ENCODE measurements at places on chromosomes 11 and 22.

DNA sequence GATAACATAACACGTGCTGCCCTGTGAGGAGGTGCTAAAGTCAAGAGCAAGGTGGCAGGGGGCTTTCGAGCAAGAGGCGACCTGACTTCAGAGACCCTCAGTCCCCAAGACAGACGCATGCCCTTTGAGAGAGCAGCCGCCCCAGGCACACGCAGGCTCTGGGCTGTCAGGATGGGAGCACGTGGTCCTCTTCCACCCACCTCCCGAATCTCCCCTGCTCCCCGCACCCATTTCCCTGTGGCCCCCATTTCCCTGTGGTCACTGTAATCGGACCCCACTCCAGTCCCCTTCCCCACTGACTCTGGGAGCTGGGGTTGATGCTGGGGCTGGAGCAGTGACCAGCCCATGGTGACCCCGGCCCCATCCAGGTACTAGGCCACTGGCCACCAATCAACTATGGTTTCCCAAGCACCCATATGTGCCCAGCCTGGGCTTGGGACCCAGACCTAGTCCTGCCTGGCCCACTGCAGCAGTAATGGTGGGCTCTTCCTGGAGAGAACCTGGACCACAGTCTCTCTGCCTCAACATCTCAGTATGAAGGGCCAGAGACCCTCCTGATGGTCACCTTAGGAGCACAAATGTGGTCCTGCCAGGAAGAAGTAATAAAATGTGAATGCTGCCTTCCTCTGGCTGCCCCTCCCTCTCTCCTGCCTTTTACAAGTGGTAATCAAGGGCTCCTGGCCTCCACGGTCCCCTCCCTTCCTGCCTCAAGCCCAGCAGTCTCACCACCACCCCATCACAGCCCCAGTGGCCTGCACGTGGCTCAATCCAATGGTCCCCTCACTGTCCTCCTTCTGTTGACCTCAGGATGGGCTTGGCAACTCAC lies 39.0 kb downstream of the IGLL5 start:
- DNase-seq, result no peak

DNA sequence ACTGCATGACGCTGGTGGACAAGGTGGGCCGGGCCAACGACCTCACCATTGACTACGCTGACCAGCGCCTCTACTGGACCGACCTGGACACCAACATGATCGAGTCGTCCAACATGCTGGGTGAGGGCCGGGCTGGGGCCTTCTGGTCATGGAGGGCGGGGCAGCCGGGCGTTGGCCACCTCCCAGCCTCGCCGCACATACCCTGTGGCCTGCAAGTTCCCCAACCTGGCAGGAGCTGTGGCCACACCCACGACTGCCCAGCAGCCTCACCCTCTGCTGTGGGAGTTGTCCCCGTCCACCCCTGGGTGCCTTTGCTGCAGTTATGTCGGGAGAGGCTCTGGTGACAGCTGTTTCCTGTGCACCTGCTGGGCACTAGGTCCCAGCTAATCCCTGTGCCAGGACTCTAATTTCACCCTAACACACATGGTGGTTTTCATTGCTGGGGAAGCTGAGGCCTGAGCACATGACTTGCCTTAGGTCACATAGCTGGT lies 49.0 kb upstream of the PPP6R3 start:
- no peak for DNase-seq

GRCh38 chr11:108818971-108819370 lies 154.1 kb downstream of the DDX10 start:
- DNase-seq, result no peak

DNA sequence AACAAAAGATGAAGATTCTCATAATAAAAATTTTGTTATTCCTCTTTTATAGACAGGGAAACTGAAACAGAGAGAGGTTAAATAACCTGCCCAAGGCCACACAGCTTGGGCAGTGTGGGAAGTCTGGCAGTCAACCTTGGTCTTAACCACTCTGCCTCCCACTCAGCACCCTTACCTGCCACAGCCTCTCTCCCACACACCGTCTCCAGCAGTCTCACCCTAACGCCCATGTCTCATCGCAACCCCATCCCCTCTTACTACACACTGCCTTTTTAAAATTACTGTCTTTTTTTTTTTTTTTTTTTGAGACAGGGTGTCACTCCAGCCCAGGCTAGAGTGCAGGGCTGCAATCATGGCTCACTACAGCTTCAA lies 25.0 kb downstream of the ARRB1 start:
- DNase-seq, result no peak

- no peak for DNase-seq
These were observed 147.1 kb upstream of the SESN3 start for GRCh38 chr11:95378111-95378510.

Measured in non-pigmented ciliary epithelial cell (primary cell).